ENCODE measurements at places on chromosomes 2 and 18.
A peak's percentile ranks its signal among the peaks of the same experiment; 100 is the strongest.

- no peaks in the 10 kb centered on the region for H3K27me3 ChIP-seq
- no peak overlapping the region for H3K4me3 ChIP-seq
- no peak overlapping the region for H3K27ac ChIP-seq
Observed at GRCh38 chr2:222946700-222947287, 86.0 kb downstream of the ACSL3 start.

- no peak for DNase-seq
- no peaks in the 10 kb centered on the region for H3K36me3 ChIP-seq
- no peak overlapping the region for H3K4me3 ChIP-seq
- H3K27me3 ChIP-seq: peaks cover 3% of the 10 kb centered on the region
- H3K4me1 ChIP-seq: no peaks in the 10 kb centered on the region
- H3K27ac ChIP-seq: no peak overlapping the region
Observed at GRCh38 chr2:118813601-118814339, 33.7 kb downstream of the EN1 start.

- no peaks in the 10 kb centered on the region for H3K36me3 ChIP-seq
- H3K4me3 ChIP-seq: no peak overlapping the region
- peak; percentile 25 for DNase-seq
- no peaks in the 10 kb centered on the region for H3K27me3 ChIP-seq
- H3K4me1 ChIP-seq: peaks cover 42% of the 10 kb centered on the region
Observed at GRCh38 chr2:39128919-39129391, 8.1 kb upstream of the SOS1 start.

DNA sequence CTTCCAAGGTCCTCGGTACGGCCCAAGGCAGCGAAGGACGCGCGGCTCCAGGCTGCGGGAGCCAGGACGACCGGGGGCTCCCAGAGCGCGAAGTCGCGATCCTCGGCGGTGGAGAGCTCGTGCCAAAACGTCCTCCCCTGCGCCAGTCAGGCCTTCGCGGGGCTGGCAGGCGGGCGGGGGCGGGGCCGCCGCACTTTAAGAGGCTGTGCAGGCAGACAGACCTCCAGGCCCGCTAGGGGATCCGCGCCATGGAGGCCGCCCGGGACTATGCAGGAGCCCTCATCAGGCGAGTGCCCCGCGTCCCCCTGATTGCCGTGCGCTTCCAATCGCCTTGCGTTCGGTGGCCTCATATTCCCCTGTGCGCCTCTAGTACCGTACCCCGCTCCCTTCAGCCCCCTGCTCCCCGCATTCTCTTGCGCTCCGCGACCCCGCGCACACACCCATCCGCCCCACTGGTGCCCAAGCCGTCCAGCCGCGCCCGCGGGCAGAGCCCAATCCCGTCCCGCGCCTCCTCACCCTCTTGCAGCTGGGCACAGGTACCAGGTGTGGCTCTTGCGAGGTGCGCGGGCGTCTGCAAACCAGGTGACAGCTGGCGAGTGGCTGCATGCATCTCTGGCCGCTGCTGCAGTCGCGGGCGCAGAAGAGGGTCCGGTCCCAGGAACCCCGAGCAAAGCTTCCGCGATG is at the start of gene CIDEA:
CIDEA (plus strand) TSS at position 226 of the 684 bp plus-strand sequence; CDS start at position 249, 23 bp downstream.
- no peaks in the 10 kb centered on the region for H3K36me3 ChIP-seq
- no peaks in the 10 kb centered on the region for H3K4me1 ChIP-seq
- H3K27me3 ChIP-seq: peaks cover 3% of the 10 kb centered on the region
- H3K4me3 ChIP-seq: no peak within 1 kb of the TSS
- DNase-seq: no peak

GRCh38 chr18:35729991-35730668 is 148.6 kb downstream of the GALNT1 start:
- no peak overlapping the region for H3K4me3 ChIP-seq
- H3K36me3 ChIP-seq: no peaks in the 10 kb centered on the region
- no peaks in the 10 kb centered on the region for H3K4me1 ChIP-seq

Data from CD8-positive, alpha-beta memory T cell (primary cell).